GM04503 (cell line): ENCODE measurements at places on chromosomes 3 and 15.
A peak's percentile ranks its signal among the peaks of the same experiment; 100 is the strongest.

GRCh38 chr3:81913886-81914663 lies 152.6 kb upstream of the GBE1 start:
- no peak for DNase-seq

DNA sequence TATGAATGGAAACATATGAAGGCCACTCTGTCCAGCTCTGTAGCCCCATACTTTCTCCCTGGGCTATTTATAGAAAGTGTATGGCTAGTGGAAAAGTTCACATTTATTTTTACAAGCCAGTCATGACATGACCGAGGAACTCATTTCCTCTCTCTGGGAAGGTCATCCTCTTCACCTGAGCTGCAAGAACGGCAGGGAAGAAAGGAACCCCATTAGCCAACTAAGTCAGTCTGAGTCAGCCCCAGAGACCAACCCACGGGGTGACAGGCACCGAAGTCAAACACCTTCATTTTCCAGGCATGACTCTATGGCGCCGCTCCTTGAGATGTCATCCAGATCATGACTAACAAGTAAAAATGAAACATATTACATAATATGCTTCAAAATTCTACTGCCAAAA lies 4.8 kb downstream of the PAQR9 start:
- DNase-seq, result no peak

DNA sequence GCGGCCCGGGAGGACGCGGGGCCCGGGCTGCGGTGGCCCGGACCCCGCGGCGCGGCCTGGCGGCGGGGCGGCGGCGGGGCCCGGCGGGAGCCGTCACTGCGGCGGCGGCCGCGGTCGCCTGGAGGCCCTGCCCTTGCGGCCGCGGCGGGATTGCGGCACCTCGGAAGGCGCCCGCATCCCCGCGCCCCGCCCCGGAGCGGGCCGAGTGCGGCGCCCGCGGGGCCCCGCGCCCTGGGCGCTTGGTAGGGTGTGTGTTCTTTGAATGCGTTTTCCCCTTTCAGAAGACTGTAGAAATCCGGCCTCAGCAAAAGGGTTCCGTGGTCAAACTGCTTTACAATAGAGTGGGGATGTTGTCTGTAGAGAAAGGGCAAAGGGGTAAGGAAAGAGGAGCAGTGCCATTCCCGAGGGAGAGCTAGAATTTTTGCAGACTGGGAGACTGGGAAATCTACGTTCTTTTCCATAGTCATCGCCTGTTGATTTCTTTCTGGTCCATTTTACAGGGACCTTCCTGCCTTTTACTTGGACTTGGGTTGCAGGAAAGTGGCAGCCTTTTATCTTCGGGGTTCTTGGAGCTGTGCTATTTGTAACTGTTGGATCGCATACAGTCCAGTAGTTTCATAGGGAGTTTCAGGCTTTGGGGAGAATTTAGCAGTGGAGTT lies 630 bp downstream of the SNRK start:
- DNase-seq, result no peak

DNA sequence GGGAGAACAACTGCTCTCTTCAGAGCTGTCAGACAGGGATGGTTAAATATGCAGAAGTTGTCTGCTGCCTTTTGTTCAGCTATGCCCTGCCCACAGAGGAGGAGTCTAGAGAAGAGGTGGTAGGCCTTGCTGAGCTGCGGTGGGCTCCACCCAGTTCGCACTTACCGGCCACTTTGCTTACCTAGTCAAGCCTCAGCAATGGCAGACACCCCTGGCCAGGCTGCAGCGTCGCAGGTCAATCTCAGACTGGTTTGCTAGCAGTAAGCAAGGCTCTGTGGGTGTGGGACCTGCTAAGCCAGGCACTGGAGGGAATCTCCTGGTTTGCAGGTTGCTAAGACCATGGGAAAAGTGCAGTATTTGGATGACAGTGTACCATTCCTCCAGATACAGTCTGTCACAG lies 12.3 kb upstream of the TMEM45A start:
- no peak for DNase-seq

GRCh38 chr3:71462586-71462985 lies 120.9 kb downstream of the FOXP1 start:
- DNase-seq, result no peak

- no peak for DNase-seq
These were observed 19.8 kb downstream of the UBA5 start for GRCh38 chr3:132679911-132680310.

DNA sequence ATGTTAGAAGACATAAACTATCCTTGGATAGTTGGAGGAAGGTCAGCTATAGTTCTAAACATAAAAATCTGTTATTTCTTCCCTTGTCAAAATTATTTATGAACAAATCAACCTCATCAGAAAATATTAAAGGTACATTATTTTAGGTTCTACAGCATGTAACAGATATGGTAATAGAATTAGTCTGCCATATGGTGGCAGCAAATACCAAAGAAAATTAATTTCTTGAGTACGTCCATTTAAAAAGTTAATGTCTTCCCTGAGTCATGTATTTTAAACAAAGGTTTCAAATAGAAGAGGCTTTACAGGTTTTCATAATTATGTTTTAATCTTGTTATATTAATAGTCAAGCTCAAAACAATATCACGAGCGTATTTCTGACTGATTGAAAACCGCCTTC lies 17.9 kb upstream of the ANKRD28 start:
- DNase-seq, result no peak

- DNase-seq, result peak; percentile 55
These were observed 20.6 kb upstream of the KCTD6 start for GRCh38 chr3:58471025-58471887.

GRCh38 chr15:72238586-72238985 lies 7.6 kb upstream of the PKM start:
- DNase-seq, result no peak

- no peak for DNase-seq
These were observed 63.3 kb downstream of the RPL22L1 start for GRCh38 chr3:170806676-170807075.

GRCh38 chr15:40437752-40438687 lies 2.7 kb upstream of the BAHD1 start:
- no peak for DNase-seq

GRCh38 chr3:56188201-56188600 lies 280.1 kb downstream of the ERC2 start:
- DNase-seq, result no peak

GRCh38 chr15:78223396-78224022 lies 10.9 kb downstream of the ACSBG1 start:
- DNase-seq, result no peak

DNA sequence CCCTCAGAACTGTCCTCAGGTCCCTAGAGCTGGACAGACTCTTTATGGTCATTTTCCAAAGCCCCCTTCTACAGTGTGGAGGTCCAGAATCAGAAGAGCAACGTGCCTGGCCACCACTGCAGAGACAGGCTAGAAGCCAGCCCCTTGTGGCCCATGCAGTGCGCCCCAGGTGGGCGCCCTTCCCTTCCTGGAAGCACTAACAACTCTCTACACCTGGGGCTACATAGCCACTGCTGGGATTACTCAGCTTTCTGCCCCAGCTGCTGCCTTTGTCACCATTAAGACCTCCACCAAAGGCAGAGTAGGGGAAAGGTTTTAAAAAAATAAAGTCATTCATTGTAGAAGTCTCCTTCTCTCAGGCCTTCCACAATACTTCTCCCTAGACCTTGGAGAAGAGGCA lies 2.3 kb downstream of the RASGRP1 start:
- DNase-seq, result no peak

- DNase-seq, result no peak
These were observed 35.6 kb upstream of the CCK start for GRCh38 chr3:42301446-42302175.

- peak; percentile 27 for DNase-seq
These were observed 19.6 kb upstream of the FBXO22 start for GRCh38 chr15:75884041-75884440.

DNA sequence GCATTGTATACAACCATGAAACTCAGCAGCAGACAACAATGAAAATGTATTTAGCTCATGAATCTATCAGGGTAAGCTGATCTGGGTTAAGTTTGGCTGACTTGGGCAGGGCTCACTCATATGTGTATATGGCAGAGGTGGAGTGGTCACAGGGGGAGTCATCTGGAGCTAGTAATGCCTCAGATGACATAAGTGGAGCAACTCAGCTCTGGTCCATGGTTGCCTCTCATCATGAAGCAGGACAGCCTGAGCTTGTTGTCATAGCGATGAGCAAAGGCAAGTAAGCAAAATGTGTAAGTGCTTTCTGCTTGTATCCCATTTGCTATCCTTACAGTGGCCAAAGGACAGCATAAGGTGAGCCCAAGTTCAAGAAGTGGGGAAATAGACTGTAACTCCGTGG lies 64.5 kb downstream of the ALCAM start:
- no peak for DNase-seq

GRCh38 chr3:128433837-128434165 lies 32.9 kb downstream of the DNAJB8 start:
- DNase-seq, result no peak

DNA sequence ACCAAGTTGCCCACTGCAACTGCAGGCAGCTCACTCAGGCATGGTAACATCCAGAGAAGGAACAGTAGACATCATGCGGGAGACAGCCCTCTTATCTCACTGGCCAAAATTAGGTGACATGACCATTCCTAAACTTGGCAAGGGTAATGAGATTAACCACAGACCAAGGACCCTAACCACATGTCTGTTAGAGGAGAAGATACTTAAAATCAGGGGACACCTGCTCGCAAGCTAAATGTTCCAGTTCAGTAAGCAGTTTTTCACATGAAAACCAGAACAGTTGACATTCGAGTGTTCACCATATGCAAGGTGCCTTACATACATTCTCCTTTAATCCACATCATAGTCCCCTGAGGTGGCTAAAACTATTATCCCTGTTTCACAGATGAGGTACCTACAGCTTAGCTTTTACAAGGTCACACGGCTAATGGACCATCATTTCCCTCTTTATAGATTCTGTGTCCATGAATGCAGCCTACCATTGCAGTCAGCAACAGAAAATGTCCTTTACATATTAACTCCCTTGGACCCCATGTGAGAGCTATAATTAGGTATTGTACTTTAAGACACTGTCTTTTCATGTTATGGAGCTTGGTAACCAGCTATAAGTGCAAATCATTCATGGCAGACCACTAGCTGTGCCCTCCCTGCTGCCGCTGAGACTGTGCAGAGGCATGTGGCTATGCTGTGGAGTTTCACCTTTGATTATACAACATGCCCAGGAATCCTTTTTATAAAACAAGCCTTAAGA lies 154.1 kb downstream of the LIPC start:
- DNase-seq, result no peak

- DNase-seq, result no peak
These were observed 51.2 kb upstream of the ULK4 start for GRCh38 chr3:42012935-42013690.

GRCh38 chr3:123667784-123668183 lies 82.9 kb upstream of the HACD2 start:
- no peak for DNase-seq

- DNase-seq, result no peak
These were observed 27.0 kb downstream of the VIPR1 start for GRCh38 chr3:42529468-42529867.

DNA sequence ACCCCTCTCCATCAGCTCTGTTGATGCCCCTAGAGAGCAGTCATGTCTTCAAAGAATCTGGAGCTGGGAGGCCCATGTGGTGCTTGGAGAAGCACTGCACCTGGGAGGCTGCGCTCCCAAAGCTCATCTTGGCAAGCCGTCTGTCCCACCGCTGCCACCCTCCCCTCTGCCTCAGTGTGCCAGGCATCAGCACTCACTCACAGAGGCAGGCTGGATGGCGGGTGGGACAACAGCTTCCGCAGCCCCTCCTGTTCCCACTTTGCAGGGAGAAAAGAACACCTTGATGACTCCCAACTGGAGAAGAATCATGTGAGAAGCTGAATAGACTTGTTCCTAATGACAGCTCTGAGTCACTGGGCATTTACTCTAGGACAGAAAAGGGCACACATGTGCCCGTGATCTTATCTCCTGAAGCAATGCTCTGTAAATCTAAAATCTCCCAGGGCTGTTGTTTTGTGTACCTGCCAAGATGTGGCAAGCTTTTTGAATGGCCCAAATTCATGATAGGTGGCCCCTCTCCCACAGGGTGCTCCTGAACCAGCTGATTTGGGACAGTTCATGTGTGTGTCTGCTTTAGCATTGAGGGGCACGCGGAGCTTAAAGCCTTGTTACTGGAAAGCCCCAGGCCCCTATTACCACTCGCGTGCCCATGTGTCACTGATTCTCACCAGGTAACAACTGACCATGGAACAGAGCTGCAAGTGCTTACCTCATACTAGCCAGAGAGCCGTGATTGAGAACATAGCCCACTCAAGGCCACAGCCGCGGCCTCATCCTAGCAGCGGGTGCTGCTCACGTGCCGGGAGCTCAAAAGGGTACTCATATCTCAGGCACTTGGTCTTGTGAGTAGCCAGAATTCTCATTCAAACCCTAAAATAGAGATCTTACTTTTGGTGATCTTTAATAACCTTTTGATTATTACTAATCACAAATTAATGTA lies 104.4 kb downstream of the DNAJB8 start:
- DNase-seq, result no peak

DNA sequence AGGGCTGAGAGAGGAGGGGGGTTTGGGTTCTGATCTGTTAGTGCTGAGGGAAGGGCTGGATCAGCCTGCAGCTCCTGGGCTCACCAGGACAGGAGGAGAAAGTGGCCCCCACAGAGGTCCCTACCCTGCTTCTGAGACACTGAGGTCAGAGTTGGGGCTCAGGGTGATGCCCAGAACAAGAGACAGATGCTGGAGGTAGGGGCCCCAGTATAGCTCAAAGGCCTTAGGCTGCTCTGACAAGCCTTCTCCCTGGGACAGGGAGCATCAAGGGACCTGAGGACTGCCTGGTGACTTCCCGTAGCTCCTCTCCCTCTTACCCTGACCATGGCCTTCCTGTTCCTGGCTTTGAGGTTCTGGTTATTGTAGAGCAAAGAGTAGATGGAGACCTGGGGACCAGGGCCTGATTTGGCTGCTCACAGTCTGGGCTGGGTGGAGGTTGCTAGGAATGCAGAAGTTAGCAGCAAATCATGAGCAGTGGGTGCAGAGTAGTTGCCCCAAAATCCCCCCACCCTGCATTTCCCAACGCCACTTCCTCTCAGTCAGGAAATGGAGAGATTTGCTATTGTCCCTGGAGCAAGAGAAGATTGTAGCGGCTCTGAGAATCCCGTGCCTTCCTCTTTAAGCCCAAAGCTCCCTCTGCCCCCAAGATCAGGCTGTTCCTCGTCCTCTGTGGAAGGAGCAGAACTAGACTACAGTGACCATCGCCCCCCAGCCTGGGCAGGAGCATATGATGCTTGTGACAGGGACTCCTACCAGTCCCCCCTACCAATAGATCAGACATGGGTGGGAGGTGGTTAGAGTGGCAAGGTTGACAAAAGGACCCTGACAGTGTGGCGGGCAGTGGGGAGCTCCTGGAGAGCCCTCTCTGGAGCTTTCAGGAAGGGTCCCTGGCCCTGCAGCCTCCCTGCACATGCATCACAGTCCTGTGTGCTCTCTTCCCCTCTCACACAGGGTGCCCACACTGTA lies 47.4 kb upstream of the SEC22A start:
- no peak for DNase-seq
